Lung (tissue), 17 donors: ENCODE measurements at places on chromosomes 7 and 10.

DNA sequence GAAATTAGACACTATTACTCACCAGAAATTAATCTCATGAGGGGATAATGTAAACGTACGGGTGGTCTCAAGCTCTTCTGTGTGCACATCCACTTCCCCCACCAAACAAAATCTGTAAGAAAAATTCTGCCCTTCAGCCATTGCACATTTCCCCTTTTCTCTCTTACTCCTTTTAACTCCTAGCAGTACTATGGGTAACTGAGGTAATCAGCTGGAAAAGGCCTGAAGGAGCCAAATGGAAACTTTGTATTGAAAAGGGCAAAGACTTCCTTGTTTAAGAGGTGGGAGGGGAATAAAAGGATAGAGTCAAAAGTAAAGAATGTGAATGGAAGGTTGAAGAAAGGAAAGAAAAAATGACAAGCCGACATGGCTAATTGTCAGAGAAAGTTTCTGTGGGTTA lies 273.8 kb downstream of the RNLS start:
- DNase-seq: no peak
- H3K4me3 ChIP-seq: no peak overlapping the region
- no peaks in the 10 kb centered on the region for H3K36me3 ChIP-seq
- H3K4me1 ChIP-seq: no peaks in the 10 kb centered on the region

- no peaks in the 10 kb centered on the region for H3K27me3 ChIP-seq
- no peaks in the 10 kb centered on the region for H3K4me1 ChIP-seq
- H3K27ac ChIP-seq: no peak overlapping the region
- no peaks in the 10 kb centered on the region for H3K36me3 ChIP-seq
- no peak overlapping the region for H3K4me3 ChIP-seq
- no peak for DNase-seq
Observed at GRCh38 chr7:80499350-80499953, 12.4 kb downstream of the GNAT3 start.

- no peaks in the 10 kb centered on the region for H3K36me3 ChIP-seq
- DNase-seq: no peak
- H3K27ac ChIP-seq: peak overlapping the region; percentile 35
- H3K4me1 ChIP-seq: no peaks in the 10 kb centered on the region
Observed at GRCh38 chr10:69088801-69089501, 1.0 kb downstream of the SRGN start.

- H3K4me3 ChIP-seq: no peak overlapping the region
- no peaks in the 10 kb centered on the region for H3K27me3 ChIP-seq
- H3K27ac ChIP-seq: no peak overlapping the region
- no peak for DNase-seq
- no peaks in the 10 kb centered on the region for H3K36me3 ChIP-seq
Observed at GRCh38 chr10:6024334-6024682, 37.9 kb downstream of the IL2RA start.
